ENCODE measurements at places on chromosomes 3 and 15.

- no peak for DNase-seq
Measured at GRCh38 chr3:30263238-30263924, 343.0 kb upstream of the TGFBR2 start.

GRCh38 chr3:32423956-32424557, 32.4 kb downstream of the CMTM7 start:
- DNase-seq, result no peak

GRCh38 chr15:58582160-58582559, 150.4 kb downstream of the LIPC start:
- no peak for DNase-seq

DNA sequence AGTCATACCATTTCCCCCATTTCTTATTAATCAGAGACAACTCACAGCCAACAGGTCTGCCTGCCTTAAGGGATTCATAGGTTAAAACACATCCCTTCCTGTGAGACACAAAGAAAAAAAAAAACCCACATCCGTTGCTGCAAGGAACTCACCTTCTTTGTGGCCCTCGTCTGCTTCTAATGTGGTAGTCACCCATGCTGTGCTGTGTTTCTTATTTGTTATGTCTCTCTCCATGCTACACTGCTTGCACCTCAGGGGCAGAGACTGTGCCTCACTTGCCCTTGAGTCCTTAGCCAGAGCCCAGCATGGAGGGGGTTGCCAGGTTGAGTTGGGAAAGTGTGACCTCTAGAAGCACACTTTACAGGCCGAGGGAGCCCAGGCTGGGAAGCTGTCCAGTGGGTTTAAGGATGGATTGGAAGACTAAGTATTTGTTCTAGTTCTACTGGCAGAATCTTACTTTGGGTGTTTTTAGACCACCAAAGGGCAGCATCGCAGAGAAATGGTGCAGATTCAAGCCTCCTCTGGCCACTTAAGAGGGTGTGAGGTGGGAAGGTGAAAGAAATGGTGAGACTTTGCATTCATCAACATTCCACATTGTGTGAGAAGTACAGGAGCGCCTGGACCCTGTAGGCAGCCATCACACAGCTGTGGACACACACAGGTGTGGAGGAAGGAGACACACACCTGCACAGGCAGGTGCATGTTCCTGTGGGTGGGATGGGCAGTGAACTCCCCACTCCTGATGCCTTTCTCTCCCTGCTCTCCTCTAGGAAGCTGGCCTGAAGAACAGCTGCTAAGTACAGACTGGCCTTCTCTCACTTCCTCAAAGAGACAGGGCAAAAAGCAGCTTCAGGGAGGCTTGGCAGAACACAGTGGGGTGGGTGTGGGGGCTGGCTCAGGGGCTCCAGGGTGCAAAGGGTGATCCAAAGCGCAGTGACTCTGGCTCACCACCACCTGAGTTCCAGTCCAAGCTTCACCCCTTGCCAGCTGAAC, 48.8 kb downstream of the GLB1 start:
- DNase-seq, result no peak

DNA sequence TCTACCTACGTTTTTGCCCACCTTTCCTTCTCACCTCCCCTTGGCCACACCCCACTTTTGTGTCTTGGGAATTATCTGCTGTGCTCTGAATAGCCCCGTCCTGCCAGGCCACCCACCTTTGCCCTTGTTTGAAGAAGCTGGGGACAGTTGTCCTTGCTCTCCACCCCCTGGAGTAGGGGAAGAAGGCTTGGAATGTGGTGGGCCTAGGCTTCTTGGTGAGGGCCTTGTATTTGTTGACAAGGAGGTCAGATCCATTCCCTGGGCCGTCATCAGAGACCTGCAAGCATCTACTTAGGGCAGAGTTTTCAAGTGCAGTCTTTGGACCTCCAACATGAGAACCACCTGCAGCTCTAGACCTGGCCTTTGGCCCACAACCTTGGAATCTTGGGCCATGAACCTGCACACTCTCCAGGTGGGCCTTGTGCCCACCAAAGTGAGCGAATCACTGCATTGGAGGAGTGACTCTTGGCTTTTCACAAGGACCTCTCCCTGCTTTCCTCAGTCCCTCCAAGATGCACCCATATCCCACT, 160.6 kb downstream of the APBA2 start:
- DNase-seq, result no peak

GRCh38 chr15:101642361-101642760, 9.8 kb downstream of the TM2D3 start:
- no peak for DNase-seq

DNA sequence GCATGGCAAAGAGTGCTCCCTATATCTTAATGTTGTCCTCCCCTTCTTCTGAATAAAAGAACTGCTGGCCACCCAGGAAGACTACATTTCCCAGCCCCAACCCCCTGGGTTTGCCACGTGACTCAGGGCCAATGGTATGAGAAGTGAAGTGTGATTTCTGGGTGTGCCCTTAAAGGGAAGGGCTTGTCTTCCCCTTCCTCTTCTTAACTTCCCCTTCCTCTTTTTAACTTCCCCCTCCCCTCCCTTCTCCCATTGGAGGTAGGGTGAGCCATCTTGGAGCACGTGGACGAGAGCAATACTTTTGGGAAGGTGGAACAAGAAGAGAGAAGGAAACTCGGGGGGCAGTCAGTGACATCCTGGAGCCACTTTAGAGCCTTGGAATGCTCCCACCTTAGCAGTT, 6.8 kb upstream of the KBTBD12 start:
- DNase-seq, result no peak

GRCh38 chr15:64895285-64896065, 16.2 kb upstream of the ANKDD1A start:
- DNase-seq, result peak; percentile 38

DNA sequence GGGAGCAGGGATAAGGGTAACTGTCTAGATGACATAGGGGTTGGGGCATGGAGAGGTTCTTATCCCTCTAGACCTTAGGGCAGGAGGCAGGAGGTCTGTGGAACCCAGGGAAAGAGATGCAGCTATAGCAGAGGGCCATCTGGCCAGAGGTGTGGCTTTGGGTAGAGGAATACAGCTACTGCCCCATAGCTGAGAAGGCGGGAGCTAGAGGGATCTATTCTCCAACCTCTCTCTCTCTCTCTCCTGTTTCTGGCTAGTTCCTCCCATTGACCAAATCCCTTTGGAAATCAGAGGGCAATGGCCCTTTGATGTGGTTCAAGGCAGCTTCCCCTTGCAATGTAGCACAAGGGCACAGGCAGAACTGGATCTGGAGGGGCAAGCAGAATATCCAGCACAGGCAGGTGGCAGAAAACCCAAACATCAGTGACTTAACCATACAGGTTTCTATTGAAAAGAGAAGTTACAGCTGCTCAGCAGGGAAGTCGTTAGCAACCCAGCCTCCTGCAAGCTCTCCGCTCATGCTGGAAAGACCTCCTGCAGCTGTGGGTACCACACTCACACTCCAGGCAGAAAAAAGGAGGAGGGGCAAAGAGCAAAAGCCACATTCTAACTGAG, 22.3 kb upstream of the LMOD3 start:
- peak; percentile 19 for DNase-seq

GRCh38 chr15:55035749-55036148, 161.0 kb downstream of the RSL24D1 start:
- DNase-seq, result no peak

GRCh38 chr15:35151381-35151780, 66.3 kb upstream of the NANOGP8 start:
- no peak for DNase-seq

- no peak for DNase-seq
Measured at GRCh38 chr3:11164607-11165006, 10.3 kb downstream of the HRH1 start.

- no peak for DNase-seq
Measured at GRCh38 chr3:123764647-123765046, 119.5 kb downstream of the MYLK start.

GRCh38 chr3:53721187-53722119, 124.8 kb downstream of the CHDH start:
- DNase-seq, result peak; percentile 12
